ENCODE measurements at places on chromosomes 1 and 21.
A peak's percentile ranks its signal among the peaks of the same experiment; 100 is the strongest.

DNA sequence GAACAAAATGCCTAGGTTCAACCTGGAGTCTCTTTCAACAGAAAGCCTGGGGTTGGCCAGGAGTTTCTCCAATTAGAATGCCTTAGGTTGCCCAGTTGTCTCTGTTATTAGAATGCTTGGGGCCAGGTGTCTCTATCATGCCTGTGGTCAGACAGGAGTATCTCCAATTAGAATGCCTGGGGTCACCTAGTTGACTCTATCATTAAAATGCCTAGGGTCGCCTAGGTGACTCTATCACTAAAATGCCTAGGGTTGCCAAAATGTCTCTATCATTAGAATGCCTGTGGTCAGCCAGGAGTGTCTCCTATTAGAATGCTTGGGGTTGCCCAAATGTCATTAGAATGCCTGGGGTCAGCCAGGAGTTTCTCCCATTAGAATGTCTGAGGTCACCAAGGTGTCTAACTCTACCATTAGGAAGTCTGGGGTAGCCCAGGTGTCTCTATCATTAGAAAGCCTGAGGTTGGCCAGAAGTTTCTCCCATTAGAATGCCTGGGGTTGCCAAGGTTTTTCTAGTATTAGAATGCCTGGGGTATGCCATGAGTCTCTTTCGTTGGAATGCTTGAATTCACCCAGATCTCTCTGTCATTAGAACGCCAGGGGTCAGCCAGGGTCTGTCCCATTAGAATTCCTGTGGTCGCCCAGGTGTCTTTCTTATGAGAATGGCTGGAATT, 57.9 kb downstream of the RNF187 start:
- DNase-seq = no peak

- peak; percentile 88 for DNase-seq
Observed at GRCh38 chr1:78408192-78408591, 82.6 kb upstream of the PTGFR start.

DNA sequence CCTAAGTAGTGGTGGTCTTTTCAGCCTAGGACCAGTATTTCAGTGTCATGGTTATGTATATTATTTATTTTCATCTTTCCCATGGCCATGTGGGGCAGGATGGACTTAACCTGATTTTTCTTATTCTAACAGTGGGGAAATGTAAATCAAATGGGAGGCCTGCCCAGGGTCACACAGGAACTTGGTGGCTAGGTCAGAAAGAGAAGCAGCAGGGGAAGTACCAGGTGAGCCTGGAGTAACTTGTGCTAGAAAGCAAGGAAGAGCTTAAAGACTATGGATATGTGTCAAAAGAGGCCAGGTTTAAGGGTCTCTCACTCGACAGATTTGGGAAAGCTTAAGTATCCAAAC, 936 bp downstream of the ZFP69B start:
- DNase-seq = no peak

GRCh38 chr21:44566403-44566802, 7.1 kb upstream of the KRTAP10-4 start:
- DNase-seq = no peak

GRCh38 chr1:43814401-43814800, 107.1 kb downstream of the ST3GAL3 start:
- DNase-seq = no peak

DNA sequence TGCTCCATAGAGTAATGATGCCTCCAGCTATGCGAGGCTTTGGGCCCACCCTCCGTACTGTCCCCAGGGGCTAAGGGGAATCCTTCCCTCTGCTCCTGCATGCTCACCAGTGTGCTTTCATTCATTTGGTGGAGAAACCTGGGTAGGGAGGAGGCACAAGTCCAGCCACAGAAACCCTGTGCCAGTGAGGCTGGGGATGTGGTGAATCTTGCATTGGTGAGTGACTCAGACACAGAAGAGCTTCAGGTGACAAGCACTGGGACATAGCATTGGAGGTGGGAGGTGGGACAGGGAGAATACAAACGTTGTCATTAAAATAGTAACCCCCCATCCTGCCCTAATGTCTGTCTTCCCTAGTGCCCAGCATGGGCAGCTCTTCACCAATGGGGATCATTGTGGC, 5.2 kb downstream of the FCGR2A start:
- DNase-seq = no peak

- DNase-seq = no peak
Observed at GRCh38 chr1:183282101-183282855, 96.2 kb downstream of the LAMC2 start.

GRCh38 chr1:101309334-101310311, 72.8 kb downstream of the S1PR1 start:
- peak; percentile 20 for DNase-seq

GRCh38 chr21:36454706-36455105, 25.2 kb downstream of the CLDN14 start:
- DNase-seq = no peak

DNA sequence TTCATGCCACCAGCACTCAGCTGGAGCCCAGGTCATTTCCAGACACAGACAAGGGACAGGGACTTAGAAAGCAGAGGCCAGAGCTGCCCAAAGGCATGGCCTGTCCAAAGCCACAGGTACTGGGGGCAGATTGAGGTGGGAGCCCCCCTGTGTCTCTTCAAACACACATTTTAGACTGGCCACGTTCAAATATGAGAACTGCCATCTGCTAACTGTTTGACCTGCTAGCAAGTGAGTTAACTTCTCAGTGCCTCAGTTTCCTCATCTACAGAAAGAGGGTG, 862 bp upstream of the LEFTY2 start:
- no peak for DNase-seq

GRCh38 chr1:175481126-175482070, 262.0 kb downstream of the TNR start:
- no peak for DNase-seq

DNA sequence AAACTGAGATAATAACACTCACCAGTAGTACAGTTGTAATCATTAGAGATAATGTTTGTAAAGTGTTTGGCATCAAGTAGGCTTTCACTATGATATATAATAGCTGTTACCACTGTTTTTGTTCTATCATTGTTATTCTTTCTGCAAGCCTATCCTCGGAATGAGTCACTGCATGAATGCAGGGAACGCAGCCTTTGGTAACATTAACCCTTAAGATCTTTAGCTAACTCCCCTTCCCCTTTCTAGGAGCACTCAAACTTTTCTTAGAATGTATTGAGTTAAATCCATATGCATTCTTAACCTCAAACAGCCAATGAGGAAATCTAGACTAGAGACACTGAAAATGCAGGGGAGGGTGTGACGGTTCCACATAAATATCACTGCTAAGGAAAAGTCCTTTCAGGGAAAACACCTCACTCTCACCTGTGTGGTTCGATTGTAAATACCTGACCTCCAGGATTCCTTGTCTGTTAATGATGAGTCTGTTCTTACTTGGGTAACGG, 467.3 kb downstream of the SETD4 start:
- DNase-seq = peak; percentile 35

DNA sequence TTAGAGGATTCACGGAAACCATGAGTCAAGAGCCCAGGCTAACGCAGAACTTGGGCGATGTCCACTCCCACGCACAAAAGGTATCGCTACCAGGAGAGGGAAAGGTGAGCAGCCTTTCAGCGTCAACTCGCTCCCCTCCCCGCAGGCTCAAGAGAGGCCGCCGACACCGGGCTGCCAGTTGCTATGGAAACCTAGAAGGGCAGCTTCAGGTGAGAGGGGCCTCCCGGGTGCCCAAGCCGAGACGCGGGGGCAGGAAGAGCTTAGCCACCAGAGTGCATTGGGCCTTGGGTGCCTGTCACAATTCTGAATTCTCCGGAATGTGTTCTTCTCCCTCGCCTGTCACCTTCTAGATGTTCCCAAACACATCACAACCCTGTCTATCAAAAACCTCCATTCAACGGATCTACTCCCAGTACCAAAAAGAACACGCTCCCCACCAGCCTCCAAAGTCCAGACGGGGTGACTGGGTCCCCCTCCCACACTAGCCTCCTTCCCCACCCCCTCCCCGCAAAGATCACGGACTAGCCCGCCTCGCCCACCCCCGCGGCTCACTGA, 694 bp downstream of the MEAF6 start:
- no peak for DNase-seq

DNA sequence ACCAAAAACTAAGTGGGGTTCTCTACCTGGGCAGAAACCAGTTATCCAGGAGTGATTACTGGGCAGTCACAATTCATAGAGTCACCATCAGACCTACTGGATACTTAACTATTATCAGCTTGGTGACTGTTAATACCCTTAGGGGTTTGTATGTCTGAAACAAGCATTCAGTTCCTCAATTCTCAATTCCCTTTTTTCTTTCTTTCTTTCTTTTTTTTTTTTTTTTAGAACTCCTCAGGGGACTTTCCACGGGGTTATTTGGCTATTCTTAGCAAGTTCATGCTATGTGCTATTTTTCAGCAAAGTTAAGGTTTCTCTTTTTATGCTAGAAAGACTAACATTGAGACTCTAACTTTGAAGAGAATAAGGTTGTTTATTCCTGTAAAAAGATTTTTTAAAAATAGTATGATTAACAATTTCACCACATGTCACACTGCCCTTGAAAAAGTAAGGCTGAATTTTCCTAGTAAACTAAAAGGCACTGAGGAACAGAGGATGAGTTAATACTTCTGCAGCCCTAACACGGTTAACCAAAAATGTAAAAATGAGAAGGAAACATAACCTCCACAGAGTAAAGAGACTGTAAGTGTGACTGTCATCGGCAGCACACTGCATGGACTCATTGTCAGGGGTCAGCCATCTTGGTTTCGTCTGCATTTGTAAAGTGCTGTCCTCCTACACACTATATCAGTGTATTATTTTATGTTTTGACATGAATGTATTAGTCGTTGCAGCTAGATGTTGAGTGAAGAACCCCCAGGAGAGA, 310.2 kb downstream of the NTNG1 start:
- no peak for DNase-seq

GRCh38 chr1:34901919-34902318, 27.5 kb downstream of the DLGAP3 start:
- DNase-seq = no peak

DNA sequence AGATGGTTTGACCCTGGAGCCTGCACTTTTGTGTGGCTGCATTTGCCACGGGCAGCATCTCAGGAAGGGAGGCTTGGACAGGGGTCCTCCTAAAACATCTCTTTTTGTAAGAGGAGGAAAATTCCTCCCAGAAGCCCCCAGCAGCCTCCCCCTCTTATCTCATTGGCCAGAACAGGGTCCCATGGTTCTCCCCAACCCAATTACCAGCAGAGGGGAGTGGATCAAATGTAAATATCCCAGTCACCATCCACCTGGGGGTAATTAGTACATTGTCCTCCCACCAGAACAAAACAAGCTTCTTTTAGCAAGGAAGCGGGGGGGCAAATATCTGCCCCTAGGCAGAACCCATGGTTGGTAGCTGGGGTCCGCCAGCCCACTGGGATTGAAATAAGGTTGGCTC, 44.7 kb upstream of the TENT5B start:
- no peak for DNase-seq

GRCh38 chr1:49331066-49331852, 554.6 kb upstream of the BEND5 start:
- DNase-seq = no peak
